IPS DF 6.9 (cell line): ENCODE measurements at places on chromosomes 12 and 14.

DNA sequence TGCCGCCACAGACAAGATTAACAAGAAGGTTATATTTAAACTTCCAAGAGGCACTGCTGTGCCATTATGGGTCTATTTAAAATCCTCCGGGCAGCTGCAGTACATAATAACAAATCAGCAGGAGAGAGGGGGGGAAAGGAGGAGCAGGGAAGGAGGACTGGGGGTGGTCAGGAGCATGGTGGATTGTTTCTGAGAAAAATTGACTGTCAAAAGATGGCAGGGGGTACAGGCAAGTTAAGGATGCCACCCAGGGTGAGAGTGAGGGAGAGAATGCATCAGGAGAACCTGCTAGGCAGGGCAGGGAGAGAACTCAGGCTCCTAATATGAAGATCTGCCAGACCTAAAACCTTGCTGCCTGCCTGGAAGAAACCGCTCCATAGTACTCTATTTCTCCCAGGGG, 181.8 kb downstream of the GRIN2B start:
- DNase-seq, result no peak
- H3K27ac ChIP-seq, result no peak overlapping the region
- no peaks in the 10 kb centered on the region for H3K36me3 ChIP-seq
- H3K4me3 ChIP-seq, result no peak overlapping the region
- H3K27me3 ChIP-seq, result no peaks in the 10 kb centered on the region; the same call in 1 of the 2 replicates

GRCh38 chr14:97956581-97957340, 1159.6 kb downstream of the VRK1 start:
- no peaks in the 10 kb centered on the region for H3K27me3 ChIP-seq
- H3K36me3 ChIP-seq, result no peaks in the 10 kb centered on the region
- no peak overlapping the region for H3K27ac ChIP-seq
- DNase-seq, result no peak

DNA sequence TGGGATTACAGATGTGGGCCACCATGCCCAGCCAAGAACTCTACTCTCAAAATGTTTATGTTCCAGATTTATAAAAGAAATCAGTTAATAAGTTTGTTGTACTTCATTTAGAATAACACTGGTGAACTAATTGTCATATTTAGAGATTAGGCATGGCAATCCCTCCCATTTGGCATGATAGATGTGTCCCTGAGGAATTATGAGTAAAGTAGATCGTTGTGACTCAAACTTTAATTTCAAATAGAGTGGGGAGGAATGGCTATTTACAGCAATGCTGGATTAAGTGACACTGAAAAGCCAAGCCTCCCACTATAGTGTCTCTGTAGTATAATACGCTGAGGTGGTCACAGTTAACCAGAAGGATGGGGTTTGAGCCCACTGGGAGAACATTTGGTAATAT, 39.3 kb upstream of the RTRAF start:
- no peak for DNase-seq
- no peak overlapping the region for H3K4me3 ChIP-seq
- no peak overlapping the region for H3K27ac ChIP-seq
- H3K36me3 ChIP-seq, result no peaks in the 10 kb centered on the region
- H3K27me3 ChIP-seq, result no peaks in the 10 kb centered on the region

GRCh38 chr12:6316921-6317692, 6.6 kb downstream of the PLEKHG6 start:
- peaks cover 5% of the 10 kb centered on the region; the same call in 1 of the 2 replicates for H3K36me3 ChIP-seq
- no peak overlapping the region for H3K27ac ChIP-seq
- H3K4me1 ChIP-seq, result peaks cover 10% of the 10 kb centered on the region
- no peak for DNase-seq
- H3K27me3 ChIP-seq, result no peaks in the 10 kb centered on the region

GRCh38 chr12:76033081-76034011, 1.8 kb upstream of the PHLDA1 start:
- H3K4me3 ChIP-seq, result no peak overlapping the region
- peaks cover 1% of the 10 kb centered on the region; the same call in 1 of the 2 replicates for H3K4me1 ChIP-seq
- no peaks in the 10 kb centered on the region for H3K36me3 ChIP-seq
- DNase-seq, result no peak

DNA sequence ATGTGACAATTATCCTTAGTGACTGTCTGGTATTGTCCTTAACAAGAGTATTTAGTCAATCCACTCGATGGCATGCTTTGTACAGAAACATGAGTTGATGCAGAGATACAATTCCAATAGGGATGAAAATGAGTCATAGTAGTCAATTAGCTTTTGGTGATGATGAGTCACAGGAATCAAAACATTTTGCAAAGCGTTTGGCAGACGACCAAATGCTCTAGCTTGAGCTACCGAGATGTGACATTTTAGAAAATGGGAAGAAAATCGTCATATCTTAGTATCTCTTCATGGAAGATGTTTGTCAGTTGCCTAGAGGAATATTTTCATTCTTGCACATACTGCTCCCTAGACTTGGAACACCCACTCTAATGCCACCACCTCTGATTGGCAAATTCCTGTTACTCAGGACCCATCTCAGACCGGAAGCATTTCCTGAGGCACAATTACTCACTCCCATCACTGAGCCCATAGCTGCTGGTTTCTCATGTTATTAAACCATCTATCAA, 95.0 kb downstream of the LMNTD1 start:
- H3K27ac ChIP-seq, result no peak overlapping the region
- no peaks in the 10 kb centered on the region for H3K36me3 ChIP-seq
- no peaks in the 10 kb centered on the region for H3K4me1 ChIP-seq
- H3K4me3 ChIP-seq, result no peak overlapping the region
- no peak for DNase-seq
- no peaks in the 10 kb centered on the region for H3K27me3 ChIP-seq

- DNase-seq, result no peak
- no peaks in the 10 kb centered on the region for H3K4me1 ChIP-seq
- H3K4me3 ChIP-seq, result no peak overlapping the region
- no peaks in the 10 kb centered on the region for H3K27me3 ChIP-seq
- H3K36me3 ChIP-seq, result no peaks in the 10 kb centered on the region
These were observed 10.8 kb downstream of the ZCRB1 start for GRCh38 chr12:42315108-42315507.

DNA sequence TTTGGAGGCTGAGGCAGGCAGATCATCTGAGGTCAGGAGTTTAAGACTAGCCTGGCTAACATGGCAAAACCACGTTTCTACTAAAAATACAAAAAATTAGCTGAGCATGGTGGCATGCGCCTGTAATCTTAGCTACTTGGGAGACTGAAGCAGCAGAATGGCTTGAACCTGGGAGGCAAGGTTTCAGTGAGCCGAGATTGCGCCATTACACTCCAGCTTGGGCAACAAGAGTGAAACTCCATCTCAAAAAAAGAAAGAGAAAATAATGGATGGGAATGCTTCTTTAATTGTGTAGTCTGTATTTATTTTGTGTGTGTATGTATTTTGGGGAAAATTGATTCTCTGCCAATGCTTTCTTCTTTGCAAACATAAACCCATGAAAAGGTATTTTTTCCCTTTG, 32.5 kb downstream of the SRGAP1 start:
- no peak overlapping the region for H3K4me3 ChIP-seq
- H3K36me3 ChIP-seq, result no peaks in the 10 kb centered on the region
- H3K27me3 ChIP-seq, result no peaks in the 10 kb centered on the region
- H3K4me1 ChIP-seq, result no peaks in the 10 kb centered on the region
- DNase-seq, result no peak

- H3K36me3 ChIP-seq, result no peaks in the 10 kb centered on the region
- no peak for DNase-seq
- H3K27ac ChIP-seq, result no peak overlapping the region
- H3K4me1 ChIP-seq, result no peaks in the 10 kb centered on the region; the same call in 1 of the 2 replicates
These were observed 146.5 kb downstream of the PAPOLA start for GRCh38 chr14:96648506-96649326.

DNA sequence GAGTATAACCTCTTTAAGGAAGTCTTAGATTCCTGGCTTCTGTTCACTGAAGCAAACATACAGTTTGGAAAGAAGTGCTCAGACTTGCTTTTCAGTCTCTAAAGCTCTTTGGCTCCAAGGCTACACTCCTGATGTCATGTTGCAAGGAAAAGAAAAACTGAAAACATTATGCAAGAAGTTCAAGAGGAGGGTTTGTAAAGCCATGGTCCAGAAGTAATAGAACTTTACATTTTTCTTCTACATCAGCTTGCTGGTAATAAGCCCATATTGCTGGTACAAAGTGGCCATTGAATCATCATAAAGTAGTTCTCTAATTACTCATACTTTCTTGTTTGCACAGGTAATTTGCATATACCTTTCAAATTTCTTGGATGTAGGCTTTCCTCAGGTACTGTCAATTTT, 83.6 kb downstream of the BBS10 start:
- no peak for DNase-seq
- H3K4me1 ChIP-seq, result no peaks in the 10 kb centered on the region
- H3K4me3 ChIP-seq, result no peak overlapping the region
